Mesothelial cell of epicardium (in vitro differentiated cells): ENCODE measurements at places on chromosomes 16 and 17. TPM values are rescaled to one million over a fixed set of nuclear protein-coding genes. Genes with fewer than 3 reads are reported as not detected.

NSMCE1 gene
- total RNA-seq, result 25.4 to 26.6 TPM (median 25.8 TPM) in 3 replicates

- peak overlapping the region; percentile 51 for H3K27ac ChIP-seq
- H3K4me1 ChIP-seq, result peaks cover 47% of the 10 kb centered on the region
- no peak for DNase-seq
Observed at GRCh38 chr16:85209526-85210121, 97.4 kb upstream of the CIBAR2 start.

- peaks cover 52% of the 10 kb centered on the region for H3K4me1 ChIP-seq
- peak overlapping the region; percentile 95 for H3K27ac ChIP-seq
- DNase-seq, result no peak
- H3K27me3 ChIP-seq, result no peaks in the 10 kb centered on the region
- H3K36me3 ChIP-seq, result peaks cover 15% of the 10 kb centered on the region
- H3K4me3 ChIP-seq, result no peak overlapping the region
Observed at GRCh38 chr16:55502801-55503366, 6.0 kb upstream of the LPCAT2 start.

GRCh38 chr16:75911896-75912295 is 185.6 kb upstream of the CPHXL start:
- no peaks in the 10 kb centered on the region for H3K36me3 ChIP-seq
- H3K27me3 ChIP-seq, result no peaks in the 10 kb centered on the region
- DNase-seq, result no peak

GRCh38 chr16:64705443-64705842 is 416.4 kb downstream of the CDH11 start:
- H3K27ac ChIP-seq, result no peak overlapping the region
- H3K4me1 ChIP-seq, result peaks cover 1% of the 10 kb centered on the region
- H3K27me3 ChIP-seq, result no peaks in the 10 kb centered on the region
- no peak overlapping the region for H3K4me3 ChIP-seq
- H3K36me3 ChIP-seq, result no peaks in the 10 kb centered on the region
- no peak for DNase-seq

DNA sequence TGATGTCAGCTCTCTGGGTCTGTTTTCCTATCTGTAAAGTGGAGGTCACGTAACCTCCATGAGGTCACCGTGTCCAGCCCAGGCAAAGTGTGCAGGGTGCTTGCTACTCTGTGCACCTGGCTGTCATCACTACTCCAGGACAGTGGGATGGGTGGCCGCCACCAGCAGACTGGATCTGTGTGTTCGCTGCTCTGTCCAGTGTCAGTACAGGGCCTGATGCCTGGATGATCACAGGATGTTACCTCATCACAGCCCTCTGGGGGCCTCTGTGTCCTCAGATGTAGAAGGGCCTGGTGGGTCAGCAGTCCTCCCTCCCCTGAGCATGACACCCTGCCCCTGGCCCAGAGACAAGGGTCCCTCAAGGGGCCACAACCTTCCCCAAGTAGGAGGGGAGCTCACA is 80.0 kb downstream of the KCNJ18 start:
- no peak overlapping the region for H3K4me3 ChIP-seq
- no peaks in the 10 kb centered on the region for H3K27me3 ChIP-seq
- peaks cover 3% of the 10 kb centered on the region for H3K36me3 ChIP-seq
- DNase-seq, result no peak

AATF gene
- total RNA-seq, result 31.3 to 36.2 TPM (median 33.9 TPM) in 3 replicates

UBB gene
- 1,270 to 1,309 TPM (median 1,304 TPM) in 3 replicates for total RNA-seq

- no peak overlapping the region for H3K4me3 ChIP-seq
- H3K4me1 ChIP-seq, result no peaks in the 10 kb centered on the region
- H3K36me3 ChIP-seq, result no peaks in the 10 kb centered on the region
- DNase-seq, result no peak
- peaks cover 39% of the 10 kb centered on the region for H3K27me3 ChIP-seq
- no peak overlapping the region for H3K27ac ChIP-seq
Observed at GRCh38 chr16:23223368-23223767, 40.8 kb downstream of the SCNN1G start.

PPP1R9B gene
- total RNA-seq, result 56.4 to 58.6 TPM (median 56.6 TPM) in 3 replicates

GRCh38 chr16:50697881-50698767 is 4.7 kb downstream of the NOD2 start:
- no peak for DNase-seq
- peaks cover 3% of the 10 kb centered on the region for H3K4me1 ChIP-seq
- H3K4me3 ChIP-seq, result no peak overlapping the region
- no peak overlapping the region for H3K27ac ChIP-seq
- no peaks in the 10 kb centered on the region for H3K36me3 ChIP-seq

SPATA22 gene
- not detected in 3 replicates for total RNA-seq

- H3K27ac ChIP-seq, result no peak overlapping the region
- H3K36me3 ChIP-seq, result no peaks in the 10 kb centered on the region
- peaks cover 38% of the 10 kb centered on the region for H3K4me1 ChIP-seq
Observed at GRCh38 chr17:73639932-73640331, 4.3 kb downstream of the SDK2 start.

AANAT gene
- total RNA-seq, result 0.22 to 0.40 TPM in 2 of 3 replicates, not detected in the other

GRCh38 chr17:73211745-73212144 is 18.9 kb downstream of the COG1 start:
- DNase-seq, result no peak
- H3K27ac ChIP-seq, result no peak overlapping the region
- H3K36me3 ChIP-seq, result peaks cover 24% of the 10 kb centered on the region
- H3K4me1 ChIP-seq, result no peaks in the 10 kb centered on the region

EFCAB5 gene
- total RNA-seq, result 0.52 to 0.80 TPM (median 0.58 TPM) in 3 replicates

DNA sequence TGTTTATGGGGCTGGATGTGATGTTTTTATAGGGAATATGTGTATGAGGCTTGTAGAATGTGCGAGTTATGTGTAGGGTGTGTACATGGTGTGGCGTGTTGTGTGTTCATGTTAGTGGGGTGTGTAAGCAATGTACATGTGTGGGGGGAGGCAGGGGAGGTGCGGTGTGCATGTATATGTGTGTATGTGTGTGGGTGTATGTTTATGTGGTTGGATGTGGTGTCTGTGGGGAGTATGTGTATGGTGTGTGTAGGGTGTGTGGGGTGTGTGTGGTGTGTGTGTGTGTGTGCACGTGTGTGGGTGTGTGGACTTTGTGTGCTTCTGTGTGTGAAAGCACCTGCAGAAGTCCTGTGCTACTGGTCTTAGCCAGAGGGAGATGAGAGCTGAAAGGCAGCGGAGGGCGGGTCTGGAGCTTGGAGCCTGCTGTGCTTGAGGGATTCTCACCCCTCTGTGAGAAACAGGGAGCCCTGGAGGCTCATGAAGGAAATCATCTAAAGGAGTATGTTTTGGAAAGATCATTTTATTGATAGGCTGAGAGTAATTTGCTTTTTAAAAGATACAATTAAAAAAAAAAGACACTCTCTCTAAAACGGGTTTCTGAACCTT is 222.7 kb downstream of the HS3ST4 start:
- H3K36me3 ChIP-seq, result no peaks in the 10 kb centered on the region
- H3K27me3 ChIP-seq, result no peaks in the 10 kb centered on the region
- no peak overlapping the region for H3K4me3 ChIP-seq
- peaks cover 9% of the 10 kb centered on the region for H3K4me1 ChIP-seq
- DNase-seq, result no peak
- H3K27ac ChIP-seq, result no peak overlapping the region

DNA sequence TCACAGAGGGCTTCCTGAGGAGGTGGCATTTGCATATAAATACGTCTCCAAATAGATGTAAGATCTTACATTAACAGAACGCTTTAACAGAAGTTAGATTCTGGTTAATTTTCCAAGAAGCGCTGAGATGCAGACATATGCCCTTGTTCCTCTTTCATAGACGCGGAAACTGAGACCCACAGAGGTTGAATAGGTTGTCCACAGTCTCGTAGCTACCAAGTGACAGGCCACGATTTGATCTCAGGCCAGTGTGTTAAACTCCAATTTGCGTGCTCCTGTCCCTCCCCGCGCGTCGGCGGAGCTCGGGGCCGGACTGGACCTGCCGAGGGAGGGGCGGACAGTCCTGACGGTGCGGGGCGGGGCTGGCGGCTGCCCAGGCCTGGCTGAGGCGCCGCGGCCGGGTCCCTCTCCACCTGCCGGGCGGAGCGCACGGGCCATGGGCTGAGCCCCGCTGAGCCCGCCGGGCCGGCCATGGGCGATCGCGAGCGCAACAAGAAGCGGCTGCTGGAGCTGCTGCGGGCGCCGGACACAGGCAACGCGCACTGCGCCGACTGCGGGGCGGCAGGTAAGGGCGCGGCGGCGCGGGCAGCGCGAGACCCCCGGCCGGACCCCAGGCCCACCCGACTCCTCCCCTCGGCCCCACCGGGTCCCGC is at the start of gene ADAP2:
Gene ADAP2 (plus strand): TSS at position 402 of the 653 bp plus-strand sequence. CDS start 70 bp downstream, at position 472.
- peaks cover 78% of the 10 kb centered on the region for H3K27me3 ChIP-seq
- peak within 1 kb of the TSS; percentile 69 for H3K4me3 ChIP-seq
- DNase-seq, result peak; percentile 27
- H3K4me1 ChIP-seq, result peaks cover 5% of the 10 kb centered on the region

TBX2 gene
- 164 to 176 TPM (median 173 TPM) in 3 replicates for total RNA-seq

DNA sequence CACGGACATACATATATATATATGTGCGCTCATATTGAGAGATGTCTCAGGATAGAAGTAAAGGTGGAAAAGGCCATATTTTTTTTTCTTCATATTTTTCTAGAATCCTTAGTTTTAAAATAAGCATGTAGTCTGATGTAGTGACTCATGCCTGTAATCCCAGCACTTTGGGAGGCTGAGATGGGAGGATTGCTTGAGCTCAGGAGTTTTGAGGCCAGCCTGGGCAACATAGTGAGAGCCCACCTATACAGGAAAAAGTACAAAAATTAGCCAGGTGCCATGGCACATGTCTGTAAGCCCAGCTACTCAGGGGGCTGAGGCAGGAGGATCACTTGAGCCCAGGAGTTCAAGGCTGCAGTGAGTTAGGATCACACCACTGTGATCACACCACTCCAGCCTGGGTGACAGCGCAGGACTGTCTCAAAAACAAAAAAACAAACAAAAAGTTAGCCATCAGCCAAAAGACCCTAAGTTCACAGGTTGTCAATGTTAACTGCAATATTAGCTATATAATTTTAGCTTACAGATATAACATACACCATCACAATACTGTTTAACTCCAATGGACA is 10.4 kb downstream of the ZNF652 start:
- no peak overlapping the region for H3K4me3 ChIP-seq
- no peaks in the 10 kb centered on the region for H3K27me3 ChIP-seq
- H3K27ac ChIP-seq, result no peak overlapping the region
- DNase-seq, result no peak
- H3K36me3 ChIP-seq, result peaks cover 8% of the 10 kb centered on the region

DNA sequence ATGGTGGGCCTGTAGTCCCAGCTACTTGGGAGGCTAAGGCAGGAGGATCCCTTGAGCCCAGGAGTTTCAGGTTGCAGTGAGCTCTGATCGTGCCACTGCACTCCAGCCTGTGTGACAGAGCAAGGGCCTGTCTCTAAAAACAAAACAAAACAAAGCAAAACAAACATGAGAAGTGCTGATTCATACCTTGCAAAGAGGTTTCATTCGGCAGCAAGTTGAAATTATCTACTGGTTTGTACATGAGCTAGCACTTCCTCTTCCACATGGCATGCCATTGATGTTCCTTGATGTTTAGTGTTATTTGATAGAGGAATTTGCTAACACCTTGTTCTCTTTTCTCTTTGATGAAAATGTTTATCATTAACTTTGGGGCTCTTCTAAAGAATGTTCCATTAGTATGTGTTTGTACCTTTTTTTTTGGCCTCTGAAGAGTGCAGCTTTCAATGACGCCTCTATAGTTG is 50.6 kb downstream of the SPECC1 start:
- H3K36me3 ChIP-seq, result no peaks in the 10 kb centered on the region
- no peak overlapping the region for H3K4me3 ChIP-seq
- peaks cover 12% of the 10 kb centered on the region for H3K27me3 ChIP-seq
- H3K4me1 ChIP-seq, result no peaks in the 10 kb centered on the region
- no peak overlapping the region for H3K27ac ChIP-seq
- no peak for DNase-seq

DNA sequence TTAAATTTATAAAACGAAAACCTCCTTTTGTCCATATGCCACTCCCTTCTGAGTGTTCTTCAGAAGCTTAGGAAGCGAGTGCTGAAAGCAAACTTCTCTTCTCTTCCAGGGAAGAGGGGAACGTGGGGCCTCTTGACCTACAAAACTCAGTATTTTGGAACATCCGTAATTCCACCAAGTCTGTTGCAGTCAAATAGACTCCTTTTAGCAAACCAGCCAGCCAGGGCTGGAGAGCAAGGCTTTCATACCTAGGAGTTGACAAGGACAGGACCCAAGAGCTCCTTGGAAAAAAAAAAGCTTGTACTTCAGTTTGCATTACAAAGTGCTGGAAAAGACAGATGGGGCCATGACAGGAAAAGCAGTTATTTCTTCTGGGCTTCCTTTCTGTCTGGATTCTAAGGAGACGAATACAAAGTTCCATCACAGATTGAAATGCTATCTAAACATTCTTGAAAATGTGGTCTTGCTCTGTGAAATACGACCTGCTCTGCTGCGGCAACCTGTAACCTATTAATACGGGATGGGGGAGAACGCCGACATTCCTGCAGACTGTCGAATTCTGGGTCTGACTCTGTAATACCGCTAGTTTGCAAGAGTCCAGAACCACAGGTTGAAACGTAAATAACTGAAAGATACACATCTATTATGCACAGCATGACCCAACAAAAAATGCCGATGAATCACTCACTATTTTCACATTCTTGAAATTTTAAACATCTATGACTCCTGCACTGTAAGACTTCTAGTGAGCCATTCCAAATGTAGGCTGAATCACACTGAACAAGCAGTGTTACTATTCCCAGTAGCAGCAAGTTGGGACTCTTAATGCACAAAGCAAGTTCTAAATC is 20.6 kb downstream of the VPS53 start:
- no peak for DNase-seq
- H3K36me3 ChIP-seq, result peaks cover 16% of the 10 kb centered on the region
- peaks cover 55% of the 10 kb centered on the region for H3K4me1 ChIP-seq
- peak overlapping the region; percentile 93 for H3K27ac ChIP-seq

AOC2 gene
- 3.0 to 3.8 TPM (median 3.4 TPM) in 3 replicates for total RNA-seq
